D341Med (cell line): ENCODE measurements at places on chromosomes 4 and X.
A peak's percentile ranks its signal among the peaks of the same experiment; 100 is the strongest.

GRCh38 chr4:5982156-5982973 is 35.9 kb downstream of the C4orf50 start:
- no peak for DNase-seq

DNA sequence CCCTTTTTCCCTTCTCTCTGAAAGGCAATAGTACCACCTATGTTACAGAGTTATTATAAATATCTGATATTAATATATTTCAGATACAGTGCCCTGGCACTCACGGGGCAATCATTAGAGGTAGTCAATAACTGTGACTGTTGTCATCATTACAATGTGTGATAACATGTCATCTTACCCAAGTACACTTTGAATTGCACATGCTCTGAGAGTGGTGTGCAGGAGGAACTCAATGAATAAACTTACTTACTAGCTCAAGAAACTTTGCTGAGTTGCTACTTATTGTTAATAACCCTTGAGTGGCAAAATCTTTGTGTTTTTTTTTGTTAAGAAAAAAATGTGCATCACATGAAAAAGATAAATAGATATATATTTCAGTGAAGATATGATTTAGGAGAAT is 275.1 kb upstream of the RASGEF1B start:
- no peak for DNase-seq

DNA sequence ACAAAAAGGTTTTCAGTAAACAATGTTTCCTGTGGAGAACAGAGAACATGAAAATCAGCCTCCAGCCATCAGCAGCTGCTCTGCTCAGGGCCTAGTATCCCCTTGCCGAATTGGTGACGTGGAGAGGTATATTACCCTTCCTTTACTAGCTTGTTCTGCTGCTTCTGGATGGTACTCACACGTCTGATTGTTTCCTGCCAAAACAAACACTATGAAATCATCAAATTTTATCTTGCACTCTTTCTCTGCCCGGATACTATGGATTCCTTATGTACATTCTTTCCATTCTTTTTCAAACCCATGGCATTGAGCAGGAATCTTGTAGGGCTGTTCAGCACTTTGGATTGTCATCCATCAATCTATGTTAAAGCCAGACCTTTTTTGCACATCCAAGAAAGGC is 18.8 kb upstream of the METAP1 start:
- no peak for DNase-seq

- no peak for DNase-seq
Observed at GRCh38 chr4:96317891-96318290, 478.0 kb downstream of the PDHA2 start.

DNA sequence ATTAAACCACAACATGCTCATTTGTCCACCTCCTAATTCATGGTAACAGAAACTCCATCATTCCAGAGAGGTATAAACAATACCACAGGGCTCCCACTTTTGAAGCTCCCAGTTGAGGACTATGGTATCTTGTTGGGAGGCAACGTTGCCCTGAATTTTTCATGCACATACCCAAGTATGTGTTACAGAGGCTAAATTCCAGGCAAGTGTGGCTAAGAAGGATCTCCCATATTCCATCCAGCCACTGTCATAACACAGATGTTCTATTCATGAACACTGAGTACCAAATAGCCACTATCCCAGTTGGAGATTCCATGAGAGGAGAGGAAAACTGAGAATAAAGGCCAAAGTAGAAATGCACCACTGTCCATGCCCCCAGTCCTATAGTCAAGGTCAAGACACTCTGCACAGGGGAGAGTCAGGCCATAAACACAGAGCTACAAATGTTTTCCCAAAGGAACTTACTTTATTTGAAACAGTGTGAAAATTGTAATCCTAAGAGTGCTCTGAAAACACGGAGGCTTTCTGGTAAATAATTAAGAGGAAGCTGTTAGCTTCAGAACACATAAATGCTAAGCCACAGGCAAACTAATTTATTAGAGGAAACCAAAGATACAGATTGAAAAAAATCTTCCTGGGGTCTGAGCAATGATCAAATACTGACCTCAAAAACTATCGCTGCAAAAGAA is 42.4 kb upstream of the TMPRSS11B start:
- DNase-seq: no peak

DNA sequence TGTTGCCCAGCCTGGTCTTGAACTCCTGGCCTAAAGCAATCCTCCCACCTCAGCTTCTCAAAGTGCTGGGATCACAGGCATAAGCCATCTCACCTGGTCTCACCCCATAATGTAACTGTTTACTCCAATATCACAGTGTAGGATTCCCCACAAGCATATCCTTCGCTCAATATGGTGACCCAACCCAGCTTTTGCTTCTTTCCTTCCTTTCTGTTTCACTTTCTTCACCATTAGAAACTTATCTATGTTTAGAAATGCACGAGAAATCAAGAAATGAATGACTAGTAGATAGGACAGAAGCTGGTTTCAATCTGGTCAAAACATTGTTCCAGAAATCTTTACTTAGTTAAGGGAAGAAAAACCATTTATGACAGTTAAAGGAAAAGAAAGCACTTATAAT is 18.9 kb downstream of the TSPAN5 start:
- no peak for DNase-seq

GRCh38 chr4:53730031-53730805 is 138.9 kb upstream of the LNX1 start:
- no peak for DNase-seq

DNA sequence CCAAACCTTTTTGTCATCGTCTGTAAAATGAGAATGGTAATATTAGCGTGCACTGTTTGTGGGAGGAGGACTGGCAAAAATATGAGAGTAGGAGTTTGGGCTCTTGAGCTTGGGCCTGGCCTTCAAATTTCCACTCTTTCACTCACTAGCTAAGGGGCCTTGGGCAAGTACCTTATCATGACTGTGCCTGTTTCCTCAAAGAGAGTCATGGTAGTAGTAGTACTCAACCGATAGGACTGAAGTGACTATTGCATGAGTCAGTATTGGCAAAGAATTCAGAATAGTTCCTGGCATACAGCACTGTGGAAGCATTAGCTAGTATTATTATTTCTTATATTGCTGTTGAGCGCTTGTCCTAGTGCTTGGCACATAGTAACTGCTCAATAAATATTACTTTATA is 16.0 kb upstream of the RBM3 start:
- no peak for DNase-seq

DNA sequence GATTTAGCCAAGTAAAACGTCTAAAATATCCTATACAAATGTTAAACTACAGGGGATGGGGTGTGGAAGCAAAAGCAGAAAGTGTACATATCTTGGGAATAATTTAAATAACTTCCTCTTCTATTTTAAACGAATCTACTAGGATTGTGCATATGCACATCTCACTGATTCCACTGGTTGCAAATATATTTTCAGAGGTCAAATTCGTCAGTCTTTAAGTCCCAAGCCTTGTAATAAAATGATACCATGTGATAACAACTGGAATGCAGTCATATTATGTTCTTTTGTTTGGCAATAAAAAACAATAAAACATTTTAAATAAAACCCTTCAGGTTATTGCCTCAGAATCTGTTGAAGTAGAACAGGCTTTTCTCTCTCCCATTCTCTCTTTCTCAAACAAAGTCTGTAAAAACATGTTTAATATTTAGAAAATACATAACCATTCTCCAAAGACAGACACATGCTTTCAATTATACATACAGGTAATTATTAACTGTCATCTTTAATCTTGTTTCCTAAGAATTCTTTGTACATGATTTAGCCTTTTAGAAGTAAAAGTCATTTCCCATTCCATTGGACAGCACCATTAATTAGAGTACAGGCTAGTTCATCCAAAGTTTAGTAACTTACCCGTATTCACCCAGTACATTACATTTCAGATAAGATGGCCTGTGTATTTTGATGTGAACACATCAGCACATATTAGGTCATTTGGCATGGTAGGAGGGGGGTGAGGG is 421.1 kb downstream of the PCDH7 start:
- no peak for DNase-seq

- DNase-seq: no peak
Observed at GRCh38 chr4:98334461-98334860, 73.3 kb downstream of the RAP1GDS1 start.

- DNase-seq: no peak
Observed at GRCh38 chr4:152687974-152688599, 8.3 kb upstream of the TMEM154 start.

DNA sequence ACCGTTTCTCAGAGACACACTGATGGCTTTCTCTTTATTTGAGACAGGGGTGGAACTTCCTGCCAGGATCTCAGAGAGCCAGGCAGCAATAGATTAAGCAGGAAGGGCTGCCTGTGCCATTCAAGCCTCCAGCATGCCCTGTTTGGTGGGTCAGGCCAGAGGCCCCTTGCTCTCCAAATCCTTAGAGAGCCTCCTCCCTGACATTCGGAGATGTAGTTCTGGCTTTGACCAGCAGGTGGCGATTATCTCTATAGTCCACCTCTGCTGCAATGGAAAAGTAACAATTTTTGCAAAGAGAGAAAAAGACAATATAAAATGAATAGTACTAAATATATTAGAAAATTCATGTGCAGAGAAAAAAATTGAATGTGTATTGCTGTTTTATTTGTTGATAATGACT is 93.9 kb downstream of the NXF2B start:
- peak; percentile 40 for DNase-seq
